ENCODE measurements at places on chromosomes 13 and 19.

DNA sequence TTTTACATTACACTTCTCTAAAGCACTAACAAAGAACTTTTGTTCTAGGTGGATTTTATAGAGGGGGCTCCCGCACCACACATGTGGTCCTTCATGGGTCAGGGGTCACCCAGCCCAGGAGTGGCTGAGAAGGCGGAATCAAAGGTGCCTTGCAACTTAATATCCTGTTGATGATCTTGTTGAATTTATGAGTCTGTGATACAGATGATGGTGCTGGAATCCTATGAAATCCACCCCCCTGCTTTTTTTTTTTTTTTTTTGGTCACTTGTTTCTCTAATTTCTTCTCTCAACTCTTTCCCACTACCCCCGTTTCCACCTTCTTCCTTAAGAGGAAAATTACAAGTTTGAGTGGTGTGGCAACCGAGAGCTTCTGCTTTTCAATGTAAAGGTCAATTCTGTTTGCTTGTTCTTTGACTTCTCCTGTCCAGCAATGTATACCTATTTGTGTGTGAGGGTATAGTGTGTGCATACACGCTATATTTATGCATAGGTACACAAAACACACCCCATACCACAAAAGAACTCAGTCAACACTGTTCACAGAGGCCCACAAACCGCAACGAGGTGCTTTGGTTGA lies 4.2 kb upstream of the ZIC2 start:
- H3K36me3 ChIP-seq, result no peaks in the 10 kb centered on the region
- peaks cover 100% of the 10 kb centered on the region for H3K27me3 ChIP-seq
- DNase-seq, result peak; percentile 47
- peaks cover 41% of the 10 kb centered on the region for H3K4me1 ChIP-seq
- H3K4me3 ChIP-seq, result no peak overlapping the region

DNA sequence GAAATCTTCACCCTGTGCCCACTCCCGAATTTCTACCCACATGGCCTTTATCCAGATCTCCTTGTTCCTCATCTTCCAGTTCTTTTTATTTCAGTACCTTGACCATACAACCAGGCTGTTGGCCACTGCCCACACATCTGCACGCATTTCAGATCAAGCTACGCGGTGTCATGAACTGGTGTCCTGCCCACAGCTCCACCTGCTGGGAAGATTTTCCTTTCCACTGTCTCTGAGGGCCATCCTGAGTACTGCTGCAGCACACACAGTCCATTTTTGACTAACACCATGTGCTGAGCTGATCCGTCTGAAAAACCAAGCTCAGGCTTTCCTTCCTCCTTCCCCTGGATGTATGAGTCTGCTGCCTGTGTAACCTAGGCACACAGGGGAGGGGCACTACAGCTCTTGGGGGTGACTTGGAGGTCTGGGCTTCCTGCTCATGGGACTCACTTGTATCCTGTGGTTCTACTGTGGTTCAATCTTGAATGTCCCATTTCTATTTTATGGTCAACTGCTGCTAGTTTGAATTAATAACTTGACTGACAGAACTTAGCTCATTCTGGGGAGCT lies 71.9 kb downstream of the WASF3 start:
- no peaks in the 10 kb centered on the region for H3K27me3 ChIP-seq
- H3K27ac ChIP-seq, result no peak overlapping the region
- H3K36me3 ChIP-seq, result no peaks in the 10 kb centered on the region
- no peak overlapping the region for H3K4me3 ChIP-seq
- no peaks in the 10 kb centered on the region for H3K4me1 ChIP-seq

DNA sequence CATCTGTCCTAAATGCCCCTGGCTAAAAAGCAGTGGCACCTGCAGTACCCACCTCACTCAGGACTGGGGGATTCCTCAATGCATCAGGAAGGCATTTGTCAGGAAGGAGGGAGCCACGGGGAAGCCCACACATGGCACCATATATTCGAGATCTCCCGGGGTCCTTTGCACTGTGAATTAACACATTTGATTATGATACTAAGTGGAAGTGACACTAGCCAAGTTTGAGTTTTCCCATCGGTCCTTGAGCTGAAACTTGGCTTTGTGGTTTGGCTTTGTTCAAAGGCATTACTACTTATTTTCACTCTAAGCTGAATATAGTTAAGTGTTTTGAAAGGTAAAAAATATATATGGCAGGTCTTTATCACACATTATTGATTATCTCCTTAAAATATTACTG lies 168.7 kb upstream of the MYO16 start:
- H3K36me3 ChIP-seq, result no peaks in the 10 kb centered on the region
- H3K4me3 ChIP-seq, result no peak overlapping the region
- no peaks in the 10 kb centered on the region for H3K4me1 ChIP-seq

DNA sequence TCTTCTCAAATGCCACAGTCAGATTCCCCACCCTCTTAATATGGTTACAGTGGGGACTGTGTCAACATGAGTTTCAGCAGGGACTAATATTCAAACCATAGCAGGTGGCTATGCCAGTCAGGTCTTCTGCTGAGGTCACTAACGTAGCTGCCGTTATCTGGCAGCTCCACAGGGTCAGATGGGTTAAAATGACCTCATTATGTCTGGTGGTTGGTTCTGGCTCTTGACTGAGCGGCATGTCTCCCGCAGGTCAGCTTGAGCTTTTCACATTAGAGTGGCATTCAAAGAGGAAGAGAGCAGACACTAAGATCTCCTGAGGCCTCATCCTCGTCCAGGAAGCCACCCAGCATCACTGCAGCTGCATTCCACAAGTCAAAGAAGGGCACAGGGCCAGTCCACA lies 21.4 kb upstream of the IPO5 start:
- no peak overlapping the region for H3K4me3 ChIP-seq
- DNase-seq, result no peak
- no peaks in the 10 kb centered on the region for H3K27me3 ChIP-seq
- no peaks in the 10 kb centered on the region for H3K4me1 ChIP-seq
- no peak overlapping the region for H3K27ac ChIP-seq

DNA sequence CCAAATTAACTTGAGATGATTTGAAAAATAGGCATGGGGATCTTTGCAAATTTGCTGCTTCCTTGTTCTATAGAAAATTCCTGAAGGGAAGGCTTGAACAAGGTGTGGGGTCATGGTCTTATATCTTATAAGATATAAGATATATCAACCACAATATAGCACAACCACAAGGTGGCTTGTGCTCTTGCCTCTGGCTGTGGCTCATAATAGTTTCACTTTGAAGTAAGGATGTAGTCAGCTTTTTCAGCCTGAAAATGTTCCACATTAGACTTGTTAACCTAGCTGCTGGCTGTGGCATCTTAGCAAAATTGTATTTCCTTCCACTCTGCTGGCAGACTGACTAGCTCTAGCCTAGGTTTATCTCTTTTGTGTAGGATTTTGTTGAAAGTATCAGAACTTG lies 169.7 kb downstream of the KLF5 start:
- no peak overlapping the region for H3K27ac ChIP-seq
- H3K4me3 ChIP-seq, result no peak overlapping the region
- DNase-seq, result no peak
- H3K27me3 ChIP-seq, result no peaks in the 10 kb centered on the region
- no peaks in the 10 kb centered on the region for H3K36me3 ChIP-seq
